Chondrocyte (in vitro differentiated cells): ENCODE measurements at places on chromosomes 1 and 21. TPM values are rescaled to one million over a fixed set of nuclear protein-coding genes. Genes with fewer than 3 reads are reported as not detected.

GRCh38 chr21:17472592-17473271 lies 40.1 kb upstream of the CXADR start:
- no peak for DNase-seq

DNA sequence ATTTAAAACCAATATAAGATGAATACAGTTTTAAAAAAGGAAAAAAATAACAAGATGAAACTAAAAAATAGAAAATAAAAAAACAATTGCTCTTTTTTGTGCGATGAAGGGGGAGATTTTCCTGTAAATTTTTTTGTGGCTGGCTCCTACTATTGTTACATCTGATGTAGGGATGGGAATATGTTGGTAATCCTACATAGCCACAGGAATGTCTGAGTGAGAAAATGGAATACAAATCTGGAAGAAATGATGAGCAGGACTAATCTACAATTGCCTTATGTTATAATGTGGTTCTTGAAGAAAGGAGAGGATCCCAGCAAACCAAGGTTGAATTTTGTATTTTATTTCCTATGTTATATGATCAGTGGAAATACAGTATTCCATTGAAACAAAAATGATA lies 40.9 kb downstream of the ATP6V1G3 start:
- DNase-seq = no peak

DNA sequence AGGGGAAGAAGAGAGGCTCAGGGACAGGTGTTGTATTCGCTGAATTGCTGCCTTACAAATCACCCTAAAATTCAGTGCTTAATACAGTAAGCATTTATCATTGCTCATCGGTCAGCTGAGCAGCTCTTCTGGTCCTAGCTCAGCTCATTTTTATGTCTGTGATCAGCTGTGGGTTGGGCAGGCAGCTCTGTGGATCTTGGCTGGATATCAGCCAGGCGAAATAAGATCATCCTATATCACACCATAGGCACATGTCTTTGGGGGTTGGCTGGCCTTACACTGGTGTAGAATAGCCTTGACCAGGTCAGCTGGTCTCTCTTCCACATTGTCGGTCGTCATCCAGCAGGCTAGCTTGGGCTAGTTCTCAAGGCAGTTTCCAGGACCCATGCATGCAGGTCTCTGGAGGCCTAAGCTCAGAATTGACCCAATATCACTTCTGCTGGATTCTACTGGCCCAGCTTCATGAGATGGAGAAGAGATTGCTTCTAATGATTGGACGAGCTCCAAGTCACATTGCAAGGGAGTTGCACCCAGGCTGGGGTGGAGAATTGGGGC lies 448.6 kb downstream of the KIF26B start:
- no peak for DNase-seq

DNA sequence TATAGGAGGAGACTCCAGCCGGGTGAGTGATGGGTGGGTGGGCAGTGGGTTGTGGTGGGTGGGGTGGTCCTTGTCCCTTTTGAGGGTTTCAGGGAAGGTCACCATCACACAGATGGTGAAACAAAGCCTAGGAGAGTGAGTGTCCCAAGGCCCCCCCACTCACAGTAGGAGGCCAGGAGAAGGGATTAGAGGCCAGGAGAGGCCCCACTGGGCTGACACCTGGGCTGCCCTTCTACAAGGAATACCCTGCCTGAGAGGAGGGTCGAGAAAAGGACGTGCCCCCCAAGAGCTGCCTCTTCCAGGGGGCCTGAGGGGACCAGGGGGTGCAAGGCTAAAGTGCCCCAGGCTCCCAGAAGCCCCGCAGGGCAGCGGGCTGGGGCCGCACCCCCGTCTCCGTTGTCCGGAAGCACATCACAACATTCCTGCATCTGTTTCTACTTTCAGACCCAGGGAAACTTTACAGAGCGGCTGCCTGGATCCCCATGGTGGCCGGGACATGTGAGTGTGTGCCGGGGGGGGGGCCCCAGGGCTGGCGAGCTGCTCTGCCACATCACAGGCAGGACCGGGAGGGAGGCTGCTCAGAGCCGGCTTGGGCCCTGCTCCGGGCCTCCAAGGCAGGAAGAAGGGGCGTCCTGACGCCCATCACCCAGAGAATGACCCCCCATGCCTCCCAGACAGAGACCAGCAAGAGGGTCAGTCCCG lies 68.2 kb downstream of the ARHGEF16 start:
- DNase-seq = no peak

Gene CLCA4
- not detected in 3 replicates for total RNA-seq

DNA sequence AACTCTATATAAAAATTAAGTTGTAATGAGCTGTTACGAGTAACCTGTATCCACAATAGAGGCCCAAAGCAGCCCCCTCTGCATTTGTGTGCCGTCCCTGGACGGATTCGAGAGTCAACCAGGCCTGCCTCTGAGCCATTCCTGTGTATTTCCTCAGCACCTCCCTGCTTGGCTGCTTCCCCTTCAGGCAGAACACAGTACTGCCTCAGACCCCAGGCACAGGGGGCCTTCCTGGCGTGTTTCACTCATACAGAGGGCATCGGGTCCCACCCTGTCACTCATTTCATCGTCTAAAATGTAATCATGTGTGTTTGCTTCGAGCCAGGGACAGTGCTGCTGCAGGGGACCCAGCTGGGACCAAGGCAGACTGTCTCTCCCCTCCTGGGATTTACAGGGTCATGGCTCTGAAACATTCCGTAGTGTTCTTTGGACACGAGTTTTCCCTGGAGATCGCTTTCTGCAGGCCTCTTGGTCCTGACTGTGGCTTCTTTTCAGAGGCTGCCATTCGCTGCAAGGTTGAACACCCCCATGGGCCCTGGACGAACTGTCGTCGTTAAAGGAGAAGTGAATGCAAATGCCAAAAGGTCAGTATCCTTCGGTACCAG lies 19.4 kb downstream of the LGALS8 start:
- DNase-seq = no peak

DNA sequence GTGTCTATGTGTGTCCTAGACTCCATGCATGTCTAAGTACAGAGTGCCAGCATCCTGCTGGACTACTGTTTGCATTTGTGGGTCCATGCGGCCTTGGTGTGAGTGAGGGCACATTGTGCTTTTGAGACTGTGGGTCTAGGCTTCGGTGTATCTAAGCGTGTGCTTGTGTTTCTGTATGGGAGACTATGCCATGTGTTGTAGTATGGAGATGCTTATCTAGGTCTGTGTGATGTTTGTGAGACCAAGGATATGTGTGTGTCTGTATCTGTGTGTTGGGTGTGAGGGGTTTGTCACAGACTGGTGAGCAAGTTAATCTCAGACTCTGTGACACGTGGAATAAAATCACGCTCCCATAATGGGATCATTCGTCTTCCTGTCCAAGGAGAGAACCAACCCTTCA lies 14.5 kb downstream of the AHDC1 start:
- no peak for DNase-seq

DNA sequence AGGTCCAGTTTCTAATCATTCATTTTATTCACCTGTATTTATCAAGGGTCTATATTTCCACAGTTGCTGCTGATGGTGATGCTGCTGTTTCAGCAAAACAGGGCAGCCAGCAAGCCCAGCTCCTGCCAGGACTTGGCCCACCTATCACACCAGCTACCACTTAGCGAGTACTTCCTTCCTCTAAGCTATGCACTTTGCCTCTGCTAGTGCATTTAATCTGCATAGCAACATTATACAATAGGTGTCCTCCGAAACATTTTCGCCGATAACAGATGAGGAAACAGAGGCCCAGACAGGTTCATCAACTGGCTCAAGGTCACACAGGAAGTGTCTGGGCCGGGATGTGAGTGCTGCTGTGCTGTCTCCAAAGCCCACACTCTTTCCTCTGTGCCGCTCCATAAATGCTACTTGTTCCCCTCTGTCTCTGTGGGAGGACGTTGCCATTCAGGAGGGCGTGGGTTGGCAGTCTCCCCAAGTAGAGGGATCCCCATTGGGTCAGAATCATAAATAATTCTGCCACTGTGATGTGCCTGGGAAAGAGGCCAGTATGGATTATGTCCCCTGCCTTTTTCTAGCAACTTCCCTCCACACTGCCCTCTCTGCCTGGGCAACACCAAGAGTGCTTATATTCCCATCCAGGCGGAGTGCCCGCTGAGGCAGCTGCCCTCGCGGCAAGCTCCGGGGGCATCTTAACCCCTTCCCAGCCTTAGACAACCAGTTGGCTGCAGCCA lies 9.4 kb upstream of the PLEKHA6 start:
- DNase-seq = no peak

- no peak for DNase-seq
Measured at GRCh38 chr21:32070676-32071330, 198.0 kb downstream of the HUNK start.

GRCh38 chr1:51837243-51837642 lies 41.3 kb downstream of the NRDC start:
- DNase-seq = no peak

Gene HJV
- not detected in 3 replicates for total RNA-seq

DNA sequence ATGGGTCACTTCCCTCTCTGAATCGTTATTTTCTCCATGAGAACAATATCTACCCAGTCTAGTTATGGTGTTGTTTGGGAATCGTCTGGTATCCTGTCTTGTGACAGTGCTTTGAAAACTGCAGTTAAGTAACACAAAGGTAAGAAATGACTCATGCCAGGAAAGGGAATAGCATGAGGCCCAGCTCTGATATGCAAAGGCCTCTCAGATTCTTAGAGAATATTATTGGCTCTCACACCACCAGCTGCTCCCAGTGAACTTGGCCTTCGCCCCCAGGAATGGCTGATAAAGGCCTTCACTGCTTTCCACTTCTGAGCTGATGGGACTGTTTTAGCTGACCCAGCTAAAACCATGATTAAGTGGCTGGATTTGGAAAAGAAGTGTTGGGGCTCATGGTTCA lies 27.1 kb downstream of the NEK2 start:
- DNase-seq = peak; percentile 24

- DNase-seq = no peak
Measured at GRCh38 chr1:228161866-228162265, 3.7 kb upstream of the IBA57 start.

Gene CD48
- not detected in 3 replicates for total RNA-seq

GRCh38 chr1:19704247-19705113 lies 39.8 kb downstream of the HTR6 start:
- DNase-seq = no peak

GRCh38 chr21:45192332-45192731 lies 95.4 kb downstream of the POFUT2 start:
- no peak for DNase-seq

Gene HPDL
- 0.34 to 1.0 TPM (median 0.49 TPM) in 3 replicates for total RNA-seq

GRCh38 chr21:45090966-45091365 lies 16.6 kb downstream of the ADARB1 start:
- no peak for DNase-seq

Gene CACNA1S
- total RNA-seq = 0.07 to 0.46 TPM (median 0.40 TPM) in 3 replicates

DNA sequence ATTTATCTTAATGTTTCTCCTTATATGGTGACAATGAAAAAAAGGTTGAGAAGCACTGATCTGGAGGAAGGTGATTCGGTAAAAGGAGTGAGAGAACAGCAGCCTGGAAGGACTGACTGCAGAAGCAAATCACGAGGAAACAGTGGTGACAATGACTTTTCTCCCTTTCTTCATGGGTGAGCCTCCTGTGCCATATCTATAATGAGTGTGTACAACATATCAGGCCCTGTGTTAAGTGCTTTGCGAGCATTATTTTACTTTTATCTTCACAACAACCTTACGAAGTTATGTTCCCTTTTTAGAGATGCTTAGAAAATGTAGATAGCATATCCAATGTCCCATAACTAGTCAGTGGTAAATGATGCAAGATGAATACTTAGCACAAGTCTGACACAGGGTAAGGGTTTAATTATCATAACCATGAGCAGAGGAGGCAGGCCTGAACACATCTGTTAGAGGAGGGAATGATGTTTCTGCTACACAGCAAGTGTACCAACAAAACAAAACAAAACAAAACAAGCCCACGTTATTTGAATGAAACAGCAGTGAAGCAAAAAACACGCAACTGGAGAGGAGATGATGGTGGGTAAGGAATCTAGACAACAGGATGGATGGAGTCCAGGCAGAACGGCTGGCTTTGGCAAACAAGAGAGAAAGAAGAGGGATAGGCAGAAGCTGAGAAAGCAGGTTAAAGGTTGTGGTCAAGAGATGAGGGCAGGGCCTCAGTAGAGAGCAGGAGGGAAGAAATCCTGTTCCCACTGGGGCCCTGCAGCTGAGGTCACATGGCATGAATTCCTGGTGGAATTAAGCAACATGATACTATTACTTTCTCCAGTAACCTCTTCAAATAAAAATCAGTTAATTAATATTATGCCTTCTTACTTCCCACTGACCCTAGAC lies 29.6 kb downstream of the GNG12 start:
- DNase-seq = no peak

Gene GNG12
- total RNA-seq = 78.2 to 93.0 TPM (median 91.5 TPM) in 3 replicates

- no peak for DNase-seq
Measured at GRCh38 chr1:109252893-109253802, 3.8 kb downstream of the CELSR2 start.

- no peak for DNase-seq
Measured at GRCh38 chr1:154661110-154661509, 53.1 kb upstream of the ADAR start.

DNA sequence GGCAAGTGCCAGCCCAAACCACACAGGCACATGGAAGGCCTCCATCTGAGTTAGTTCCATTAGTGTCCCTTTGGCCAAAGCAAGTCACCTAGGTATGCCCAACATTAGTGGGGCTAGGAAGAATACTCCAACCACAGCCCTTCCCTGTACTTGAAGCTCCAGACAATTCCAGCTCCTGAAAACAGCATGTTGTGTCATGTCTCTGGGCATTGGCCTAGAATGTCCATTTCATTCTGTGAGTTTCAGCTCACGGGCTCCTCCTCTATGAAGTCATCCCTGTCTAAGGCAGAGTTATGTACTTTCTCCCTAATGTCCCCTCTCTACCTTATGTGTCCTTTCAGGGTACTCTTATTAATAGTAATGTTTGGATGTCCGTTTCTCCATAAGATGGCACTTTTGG lies 96.5 kb upstream of the SPATA6 start:
- DNase-seq = no peak

- no peak for DNase-seq
Measured at GRCh38 chr1:22055463-22055862, 3.0 kb downstream of the CDC42 start.

DNA sequence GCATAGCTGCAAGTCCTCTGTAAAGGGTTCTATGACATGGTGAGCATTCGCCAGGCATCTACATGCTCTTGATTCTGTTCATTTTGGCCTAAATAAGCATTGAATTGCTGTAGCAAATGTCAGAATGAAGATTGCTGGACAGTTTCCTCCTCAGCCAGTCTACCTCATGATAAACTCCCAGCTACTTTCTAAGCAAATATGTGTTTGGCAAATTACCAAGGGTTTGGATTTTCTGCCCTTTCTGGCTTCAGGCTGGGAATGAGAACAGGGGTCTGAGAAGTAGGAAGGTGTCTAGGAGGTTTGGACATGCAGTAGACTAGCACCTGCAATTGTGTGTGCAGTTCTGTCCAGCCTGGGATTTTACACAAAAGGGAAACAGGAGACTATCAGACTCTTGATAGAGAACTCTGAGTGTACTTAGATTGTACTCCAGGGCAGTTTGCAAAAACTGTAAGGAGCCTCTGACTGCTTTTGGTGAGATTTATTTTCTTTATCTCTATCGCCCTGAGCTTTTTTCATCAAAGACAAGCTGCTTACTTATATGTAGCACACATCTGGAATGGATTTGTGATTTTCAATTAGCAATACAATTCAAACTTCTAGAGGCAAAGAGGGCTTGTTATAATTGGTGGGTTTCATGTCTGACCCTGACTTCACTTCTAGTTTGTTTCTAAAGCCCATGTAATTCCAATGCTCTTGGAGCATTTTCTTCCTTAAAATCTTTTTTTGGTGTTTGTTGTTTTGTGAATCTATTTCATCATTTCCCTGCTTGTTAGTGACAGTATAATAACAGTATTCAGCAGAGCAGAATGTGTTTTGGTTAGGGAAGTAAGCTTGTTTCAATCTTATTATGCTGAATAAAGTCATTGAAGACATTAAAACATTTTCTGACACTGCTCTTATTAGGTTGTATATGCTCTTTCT lies 150.8 kb downstream of the VPS13D start:
- no peak for DNase-seq

Gene CCDC190
- 1.5 to 5.3 TPM (median 1.9 TPM) in 3 replicates for total RNA-seq
